ENCODE measurements at places on chromosomes 4 and X.

GRCh38 chrX:27998666-27999065 lies 17.4 kb upstream of the DCAF8L1 start:
- DNase-seq = no peak

DNA sequence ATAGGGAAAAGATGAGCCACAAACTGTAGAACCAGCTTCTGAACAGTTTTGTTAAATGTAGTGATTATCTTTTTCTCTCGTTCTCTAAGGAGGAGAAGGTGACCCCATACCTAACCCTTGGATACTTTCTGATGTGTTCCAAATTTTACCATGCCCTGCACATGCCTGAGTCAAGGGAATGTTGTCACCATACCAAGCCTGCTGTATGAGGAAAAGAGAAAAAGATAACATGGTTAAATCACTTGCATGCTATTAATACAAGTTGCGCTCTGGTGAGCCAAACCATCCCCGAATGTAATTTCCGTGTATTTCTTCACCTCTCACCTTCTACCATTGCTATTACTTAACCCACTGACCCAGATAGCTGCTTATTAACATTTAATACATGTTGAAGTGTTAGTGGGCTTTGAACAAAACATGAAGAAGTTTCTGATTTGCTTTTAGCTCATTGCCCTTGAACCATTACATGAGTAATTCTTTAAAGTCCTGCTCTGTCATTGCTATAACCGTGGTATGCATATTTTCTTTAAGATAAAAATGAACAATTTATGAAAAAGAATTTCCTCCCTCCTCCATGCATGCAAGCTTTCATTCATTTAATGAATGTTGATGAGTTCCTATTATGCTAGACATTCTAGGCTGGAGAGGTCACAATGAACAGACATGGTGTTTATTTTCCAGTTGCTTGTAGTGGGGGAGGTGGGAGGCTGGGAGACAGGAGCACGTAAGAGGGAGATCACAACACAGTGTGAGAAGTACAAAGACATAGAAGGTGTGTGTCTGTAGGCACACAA lies 13.6 kb upstream of the KIT start:
- no peak for DNase-seq

DNA sequence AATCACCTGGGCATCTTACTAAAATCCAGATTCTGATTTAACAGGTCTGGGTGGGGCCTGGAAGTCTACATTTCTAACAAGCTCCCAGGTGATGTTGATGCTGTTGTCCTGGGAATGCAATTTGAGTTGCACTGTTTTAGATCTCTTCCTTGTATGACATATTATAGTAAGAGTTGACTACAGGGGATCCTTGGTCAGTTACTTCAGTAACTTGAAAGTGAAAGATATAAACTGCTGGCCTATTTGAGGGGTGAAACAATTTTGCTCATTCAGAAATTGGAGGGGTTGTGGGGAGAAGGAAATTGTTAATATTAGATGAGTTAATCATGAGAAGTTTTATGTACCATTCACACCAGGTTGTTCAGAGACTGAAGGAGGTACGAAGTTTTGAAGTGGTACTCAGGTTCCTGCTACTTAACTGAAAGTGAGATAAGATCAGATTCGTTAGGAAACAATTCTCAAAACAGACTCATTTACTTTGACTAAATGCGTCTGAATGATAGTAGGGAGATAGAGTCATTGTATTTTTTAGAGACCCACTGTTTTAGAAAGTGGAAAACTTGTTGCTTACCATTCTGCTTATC lies 12.5 kb downstream of the SH2D1A start:
- no peak for DNase-seq

DNA sequence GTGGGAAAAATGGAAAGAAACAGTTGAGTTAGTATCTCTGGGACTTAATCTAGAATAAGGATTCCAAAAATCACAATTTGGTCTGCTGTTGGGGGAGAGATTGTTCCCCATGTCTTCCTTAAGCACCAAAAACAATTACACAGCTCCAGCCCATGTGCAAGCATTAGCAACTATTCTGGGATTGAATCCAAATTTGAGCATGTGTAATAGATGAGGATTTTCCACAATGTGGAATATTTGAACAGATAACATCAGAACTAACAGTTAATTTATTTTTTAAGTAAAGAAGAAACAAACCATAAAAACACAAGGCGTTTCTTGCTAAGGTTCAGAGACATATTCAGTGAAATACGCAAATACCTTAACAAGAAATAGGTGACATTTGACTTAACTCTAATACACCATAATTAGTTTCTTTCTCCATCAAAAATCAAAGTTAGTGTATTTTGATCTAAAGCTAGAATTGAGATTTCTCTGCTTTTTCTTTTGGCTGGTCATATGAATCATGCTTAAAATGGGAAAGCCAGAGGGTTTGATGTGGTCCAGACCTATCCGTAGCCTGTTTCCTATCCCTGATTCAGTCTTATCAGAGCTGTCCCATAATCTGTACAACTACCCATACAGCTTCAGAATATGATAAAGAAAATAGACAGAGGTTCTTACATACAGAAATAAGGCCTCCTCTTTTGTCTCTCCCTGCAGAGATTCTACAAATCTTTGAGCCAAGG lies 413.4 kb downstream of the PACRGL start:
- DNase-seq = no peak

DNA sequence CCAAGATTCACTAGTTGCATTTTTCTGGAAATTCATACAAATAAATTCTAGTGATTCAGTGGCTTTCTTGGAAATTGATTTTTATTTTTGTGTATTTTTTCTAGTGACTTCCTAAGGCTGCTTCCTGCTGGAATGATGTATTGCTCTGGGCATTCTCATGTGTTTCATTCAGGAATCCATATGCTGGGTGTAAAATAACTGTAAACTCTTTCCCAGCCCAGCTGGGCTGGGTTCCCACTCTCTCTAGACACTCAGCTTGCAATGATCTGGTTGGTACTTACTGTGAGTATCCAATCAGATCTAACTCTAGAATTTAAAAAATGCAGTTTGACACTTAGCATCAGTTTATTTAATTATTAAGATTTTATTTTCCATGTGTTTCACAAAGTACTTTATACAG lies 882.2 kb downstream of the STIM2 start:
- no peak for DNase-seq

DNA sequence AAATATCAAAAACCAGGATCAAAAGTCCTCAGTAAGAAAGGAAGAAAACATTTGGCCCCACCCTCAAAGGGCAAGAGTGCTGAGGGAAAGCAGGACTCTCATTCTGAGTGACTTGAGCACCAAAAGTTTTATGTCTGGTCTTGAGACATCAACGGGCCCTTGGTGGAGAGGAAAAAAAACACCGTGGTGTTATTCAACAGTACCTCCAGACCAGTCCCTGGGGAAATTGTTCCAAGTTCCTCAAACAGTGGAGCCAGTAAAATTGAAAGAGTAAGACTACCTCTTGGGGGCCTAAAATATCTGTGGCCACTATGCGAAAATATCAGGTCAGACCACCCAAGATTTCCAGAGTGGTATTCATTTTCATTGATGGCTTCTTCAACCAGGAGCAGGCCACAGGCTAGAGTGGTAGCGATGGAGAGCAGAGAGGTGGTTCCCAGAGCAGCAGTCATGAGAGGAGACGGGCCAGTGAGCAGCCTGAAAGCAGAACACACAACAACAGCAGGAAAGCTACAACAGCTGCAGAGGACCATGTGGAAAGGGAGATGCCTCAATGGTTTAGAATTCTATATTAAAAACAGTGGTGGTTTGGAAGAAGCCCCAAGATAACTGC lies 63.7 kb upstream of the RPL34 start:
- peak; percentile 59 for DNase-seq

GRCh38 chrX:21840193-21840545 lies 752 bp downstream of the MBTPS2 start:
- DNase-seq = no peak

GRCh38 chr4:12137575-12137974 lies 708.9 kb upstream of the HS3ST1 start:
- no peak for DNase-seq

- no peak for DNase-seq
Measured at GRCh38 chrX:96540111-96540631, 144.5 kb upstream of the DIAPH2 start.

- DNase-seq = peak; percentile 18
Measured at GRCh38 chrX:109830704-109831206, 97.7 kb upstream of the ACSL4 start.

DNA sequence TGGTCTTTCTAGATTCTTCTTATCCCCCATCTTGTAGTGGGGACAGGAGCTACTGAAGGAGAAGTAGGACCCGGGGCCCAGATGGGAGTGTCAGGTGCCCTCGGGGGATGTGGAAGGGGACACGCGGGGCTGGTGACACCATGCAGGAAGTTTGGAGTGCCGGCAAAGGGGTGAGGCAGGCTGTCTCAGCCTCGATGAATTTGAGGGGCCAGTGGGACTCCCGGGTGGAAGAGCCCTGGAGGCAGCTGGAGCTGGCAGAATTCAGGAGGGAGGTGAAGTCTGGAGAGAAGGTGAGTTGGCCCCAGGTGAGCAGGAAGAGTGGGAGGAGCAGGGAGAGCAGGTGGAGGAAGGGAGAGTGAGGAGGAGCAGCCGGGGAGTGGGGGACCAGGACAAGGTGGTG lies 101.7 kb downstream of the CPZ start:
- DNase-seq = no peak

DNA sequence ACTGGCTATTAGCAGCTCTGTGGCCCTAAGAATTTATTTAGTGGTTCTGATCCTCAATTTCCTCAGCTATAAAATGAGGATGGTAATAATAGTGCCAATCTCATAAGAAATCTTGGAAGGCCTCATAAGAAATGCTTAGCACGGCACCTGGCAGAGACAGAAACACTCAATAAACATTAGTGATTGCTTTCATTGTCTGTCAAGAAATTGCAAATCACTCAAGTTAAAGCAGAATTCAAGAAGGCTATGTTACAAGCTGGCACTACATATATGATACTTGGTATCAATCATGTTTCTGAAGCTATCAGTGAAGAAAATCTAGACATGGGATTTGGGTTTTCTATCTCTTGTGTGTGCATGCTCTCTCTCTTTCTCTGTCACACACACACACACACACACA lies 267.7 kb upstream of the KCNIP4 start:
- DNase-seq = no peak

DNA sequence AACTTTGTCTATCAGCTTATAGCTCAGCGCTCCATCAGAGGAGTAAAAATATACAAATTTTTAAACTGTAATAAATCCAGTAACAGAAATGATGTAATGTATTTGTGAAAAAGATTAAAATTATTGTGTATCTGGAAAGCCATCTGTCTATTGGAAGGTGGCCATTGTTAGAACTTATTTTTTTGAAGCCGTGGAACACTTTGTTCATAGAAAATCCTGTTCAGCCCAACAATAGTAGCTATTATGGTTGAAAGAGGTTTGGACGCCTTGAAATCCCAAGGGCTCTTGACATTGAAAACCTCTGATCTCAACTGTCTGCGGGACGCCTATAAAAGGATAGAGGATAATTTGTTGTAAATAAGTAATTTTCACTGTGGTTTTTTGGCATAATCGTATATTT lies 98.3 kb downstream of the RAPGEF2 start:
- no peak for DNase-seq

DNA sequence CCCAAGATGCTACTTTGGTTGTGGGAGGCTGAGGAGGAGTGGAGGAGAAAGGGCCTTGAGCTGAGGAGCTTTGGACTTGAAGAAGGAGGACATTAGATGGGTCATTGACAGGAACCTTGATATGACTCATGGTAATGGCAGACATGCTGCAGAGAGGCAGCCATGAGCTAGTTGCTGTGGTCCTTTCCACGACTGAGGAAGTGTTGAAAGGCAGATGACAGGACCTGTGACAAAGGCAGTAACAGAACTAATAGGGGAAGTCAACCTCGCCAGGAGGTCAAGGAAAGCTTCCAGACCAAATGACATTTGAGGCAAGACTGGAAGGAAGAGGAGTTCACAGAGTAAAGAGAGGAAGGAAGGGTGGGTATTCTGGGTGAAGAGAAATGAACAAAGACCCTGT lies 7.6 kb upstream of the XPNPEP2 start:
- no peak for DNase-seq

- no peak for DNase-seq
Measured at GRCh38 chr4:145679520-145679919, 426 bp upstream of the C4orf51 start.

Measured in germinal center (tissue), 1 donor.